Hematopoietic multipotent progenitor cell (in vitro differentiated cells): ENCODE measurements at places on chromosomes 6 and 20.
A peak's percentile ranks its signal among the peaks of the same experiment; 100 is the strongest.

GRCh38 chr6:167702241-167702827, 124.4 kb upstream of the AFDN start:
- peak; percentile 52 for DNase-seq

- no peak for DNase-seq
Measured at GRCh38 chr6:32081168-32081990, 27.8 kb downstream of the TNXB start.

DNA sequence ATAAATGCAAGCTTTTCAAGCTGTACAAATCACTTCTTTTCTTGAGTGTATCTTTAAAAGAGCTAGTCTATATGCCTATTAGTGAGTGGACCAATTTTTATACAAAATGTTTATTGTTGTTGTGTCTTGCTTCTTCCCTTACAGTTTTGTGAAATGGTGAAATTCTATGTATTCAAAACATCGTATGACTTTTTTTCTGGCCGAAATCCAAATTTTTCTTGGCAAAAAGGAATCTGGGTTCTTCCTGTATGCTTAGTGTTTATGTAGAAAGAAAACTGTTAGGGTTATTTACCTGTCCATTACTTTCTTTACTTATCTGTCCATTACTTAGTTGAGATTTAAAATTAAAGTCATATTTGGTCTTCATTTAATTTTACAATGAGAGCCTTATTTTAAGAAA, 153.9 kb downstream of the MMS22L start:
- no peak for DNase-seq

- DNase-seq: no peak
Measured at GRCh38 chr6:138025528-138025978, 81.7 kb downstream of the PERP start.

GRCh38 chr6:143759666-143760065, 81.9 kb downstream of the PHACTR2 start:
- no peak for DNase-seq

DNA sequence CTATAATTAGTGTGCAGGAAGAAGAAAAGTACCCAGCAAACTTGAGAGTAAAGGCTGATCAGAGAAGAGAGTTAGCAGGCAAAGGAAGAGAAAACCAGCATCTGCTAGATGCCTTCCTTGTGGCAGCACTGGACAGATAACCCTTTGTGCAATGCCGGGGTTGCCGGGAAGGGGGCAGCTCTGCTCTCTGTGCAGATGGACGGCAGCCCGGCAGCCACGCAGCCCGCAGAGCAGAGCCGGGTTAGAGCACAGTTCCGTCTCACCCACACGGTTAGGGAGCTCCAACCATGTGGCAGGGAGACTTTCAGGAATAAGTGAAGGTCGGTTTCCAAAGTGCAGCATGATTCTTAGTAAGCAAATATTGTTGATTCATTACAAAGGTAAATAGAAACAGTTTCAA, 80.0 kb upstream of the RPS6KA2 start:
- DNase-seq: peak; percentile 41

DNA sequence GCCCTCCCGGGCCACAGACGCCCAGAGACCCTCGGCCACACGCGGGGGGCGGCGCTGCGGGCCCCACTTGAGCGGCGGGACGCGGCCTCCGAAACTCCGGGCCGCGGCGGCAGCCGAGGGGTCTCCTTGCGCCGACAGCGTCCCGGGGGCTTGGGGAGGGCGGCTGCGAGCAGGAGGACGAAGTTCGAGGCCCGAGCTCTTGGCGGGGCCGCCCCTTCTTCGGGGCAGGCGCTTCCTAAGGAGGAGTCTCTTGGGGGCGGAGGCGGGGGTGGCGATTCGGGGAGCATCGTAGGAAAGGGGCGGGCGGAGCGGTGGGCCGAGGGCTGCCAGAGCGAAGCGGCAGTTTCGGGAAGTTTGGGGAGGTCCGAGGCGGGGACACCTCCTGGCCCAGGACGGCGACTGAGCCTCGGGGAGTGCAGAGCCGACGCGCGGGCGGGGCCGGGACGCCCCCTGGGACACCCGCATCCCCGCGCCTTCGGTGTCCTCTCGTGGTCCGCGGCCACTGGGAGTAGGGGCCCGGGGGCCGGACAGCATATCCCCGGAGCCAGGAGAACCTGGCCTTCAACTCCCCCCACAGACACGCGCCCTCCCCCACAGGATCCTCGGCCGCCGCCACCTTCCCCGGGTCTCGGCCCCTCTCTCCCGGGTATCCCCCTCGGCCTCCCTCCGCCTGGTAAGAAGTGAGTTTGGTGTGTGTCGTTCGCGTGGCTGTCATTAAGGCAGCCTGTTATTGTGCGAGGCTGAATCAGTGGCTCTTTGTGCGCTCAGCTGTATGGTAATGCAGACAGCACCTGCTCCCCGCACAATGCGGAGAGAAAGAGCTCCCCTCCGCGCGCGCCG, 613 bp upstream of the DLL1 start:
- peak; percentile 54 for DNase-seq

- DNase-seq: no peak
Measured at GRCh38 chr6:168371185-168371584, 51.6 kb upstream of the DACT2 start.

DNA sequence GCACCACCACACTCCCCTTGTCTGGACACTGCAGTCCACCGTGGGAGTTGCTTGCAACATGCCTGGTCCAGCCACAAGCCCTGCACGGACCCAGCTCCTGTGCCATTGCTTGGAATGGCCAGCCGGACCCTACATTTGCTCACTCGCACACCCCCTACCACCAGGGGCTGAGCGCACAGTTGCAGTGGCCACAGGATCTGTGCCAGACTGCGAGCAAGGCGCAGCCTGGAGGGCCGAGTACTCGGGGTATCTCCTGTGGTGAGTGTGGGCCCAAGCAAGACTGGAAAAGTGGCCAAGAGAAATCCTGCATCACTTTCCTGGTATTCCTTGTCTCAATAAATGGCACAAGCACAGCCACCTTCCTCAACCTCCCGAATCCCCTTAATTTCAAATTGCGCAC, 85.4 kb upstream of the SAMD5 start:
- DNase-seq: no peak

GRCh38 chr6:14945461-14946185, 300.2 kb upstream of the JARID2 start:
- DNase-seq: no peak

DNA sequence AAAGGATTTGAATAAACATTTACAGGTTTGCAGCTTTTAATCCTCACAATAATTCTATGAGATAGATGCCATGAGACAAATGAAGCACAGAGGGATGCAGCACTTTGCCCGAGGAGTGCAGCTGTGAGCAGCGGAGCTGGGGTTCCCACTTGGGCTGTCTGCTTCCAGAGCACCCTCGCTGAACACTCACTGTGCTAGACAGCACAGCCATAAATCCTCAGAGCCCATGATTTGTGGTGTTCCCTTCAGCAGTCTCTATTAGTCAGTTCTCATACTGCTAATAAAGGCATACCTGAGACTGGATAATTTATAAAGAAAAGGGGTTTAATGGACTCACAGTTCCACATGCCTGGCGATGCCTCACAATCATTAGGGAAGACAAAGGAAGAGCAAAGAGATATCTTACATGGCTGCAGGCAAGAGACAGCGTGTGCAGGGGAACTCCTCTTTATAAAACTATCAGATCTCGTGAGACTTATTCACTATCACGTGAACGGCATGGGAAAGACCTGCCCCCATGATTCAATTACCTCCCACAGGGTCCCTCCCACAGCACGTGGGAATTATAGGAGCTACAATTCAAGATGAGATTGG, 25.3 kb upstream of the CTAGE9 start:
- DNase-seq: no peak

- DNase-seq: no peak
Measured at GRCh38 chr20:11791835-11792567, 125.7 kb upstream of the BTBD3 start.

DNA sequence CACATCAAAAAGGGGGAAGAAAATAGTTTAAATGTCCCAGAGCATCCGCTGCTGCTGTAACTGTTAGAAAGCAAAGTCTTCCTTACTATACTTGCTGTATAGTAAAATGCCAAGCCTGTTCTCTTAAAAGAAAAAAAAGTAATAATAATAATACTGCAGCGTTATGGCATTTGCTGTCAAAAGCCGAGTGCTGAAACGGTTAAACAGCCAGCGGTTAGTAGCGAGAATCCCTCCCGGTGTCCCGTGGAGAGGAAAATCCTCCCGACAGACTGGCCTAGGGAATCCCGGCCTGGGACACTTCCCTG, 19.5 kb upstream of the NFATC2 start:
- DNase-seq: no peak

GRCh38 chr20:63021356-63022321, 14.9 kb upstream of the BHLHE23 start:
- DNase-seq: no peak

DNA sequence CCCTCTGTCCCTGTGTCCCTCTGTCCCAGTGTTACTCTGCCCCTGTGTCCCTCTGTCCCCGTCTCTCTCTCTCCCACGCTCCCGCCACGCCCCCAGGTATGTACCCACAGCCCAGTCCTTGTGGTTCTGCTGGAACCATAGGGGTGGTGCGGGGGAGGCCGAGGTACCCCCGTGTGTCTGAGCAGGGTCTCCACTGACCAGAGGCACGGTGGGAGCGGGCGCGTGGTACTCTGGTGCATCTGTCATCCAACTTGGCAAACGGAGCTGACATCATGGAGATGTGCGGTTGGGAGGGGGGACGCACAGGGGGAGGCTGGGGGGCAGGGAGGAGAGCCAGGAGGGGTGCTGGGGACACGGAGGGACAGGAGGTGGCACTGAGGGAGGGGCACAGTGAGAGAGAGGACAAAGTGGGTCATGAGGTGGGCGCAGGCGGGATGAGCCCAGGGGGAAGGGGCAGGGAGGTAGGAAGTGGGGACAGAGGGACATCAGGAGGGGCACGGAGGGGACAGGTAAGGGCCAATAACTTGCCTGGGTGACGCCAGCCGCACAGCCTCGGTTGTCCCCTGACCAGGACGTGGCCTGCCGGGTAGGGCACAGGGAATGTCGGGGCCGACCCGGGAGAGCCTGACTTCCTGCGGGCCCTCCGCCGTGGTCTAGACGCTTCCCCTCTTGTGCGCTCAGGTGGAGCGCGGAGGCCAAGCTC, 163.6 kb upstream of the PDE10A start:
- no peak for DNase-seq

DNA sequence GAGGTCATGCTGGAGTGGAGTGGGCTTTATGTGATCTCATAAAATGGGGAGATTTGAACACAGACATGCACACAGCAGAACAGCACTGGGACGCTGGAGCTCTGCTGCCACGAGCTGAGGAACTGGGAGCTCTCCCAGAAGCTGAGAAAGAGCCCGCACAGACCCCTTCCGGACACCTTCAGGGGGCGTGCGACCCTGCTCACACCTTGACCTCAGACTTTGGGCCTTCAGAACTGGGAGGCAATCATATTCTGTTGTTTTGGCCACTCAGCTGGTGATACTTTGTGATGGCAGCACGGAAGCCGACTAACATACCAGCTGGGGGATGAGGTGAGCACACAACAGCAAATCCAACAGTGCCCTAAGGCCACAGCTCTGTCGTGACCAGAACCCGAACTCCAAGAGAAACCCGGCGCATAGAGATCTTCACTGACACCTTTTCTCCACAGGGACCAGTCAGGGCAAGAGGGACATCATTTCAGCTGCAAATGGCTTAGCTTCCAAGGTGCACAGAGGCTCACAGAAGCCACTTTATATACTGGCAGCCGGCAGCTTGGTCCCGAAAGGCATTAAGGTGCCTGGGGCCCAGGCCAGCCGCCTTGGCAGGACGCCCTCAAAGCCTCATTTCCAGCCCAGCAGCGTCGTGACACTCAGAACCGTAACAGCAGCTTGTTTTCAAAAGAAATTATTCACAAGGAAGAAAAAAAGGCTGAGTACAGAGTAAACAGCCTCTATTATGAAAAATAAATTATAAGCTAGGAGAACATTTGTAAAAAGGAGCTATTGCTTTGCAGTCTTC, 89.3 kb downstream of the RNASET2 start:
- no peak for DNase-seq

DNA sequence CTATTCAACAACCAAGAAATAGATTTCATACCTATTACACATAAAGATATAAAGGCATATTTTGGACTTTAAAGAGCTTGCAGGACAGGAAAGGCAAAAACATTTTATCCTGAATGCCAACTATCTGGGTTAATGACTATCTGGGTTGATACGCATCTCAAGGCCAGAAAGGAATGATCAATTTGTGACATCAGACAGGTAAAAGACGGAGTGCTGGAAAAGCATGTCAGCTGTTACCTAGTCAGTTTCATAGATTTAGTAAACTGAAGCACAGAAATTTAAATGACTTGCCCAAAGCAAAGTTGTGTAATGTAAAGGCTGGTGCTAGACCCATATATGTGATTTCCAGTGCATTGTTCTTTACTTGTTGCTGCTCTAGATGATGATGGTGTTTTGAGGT, 36.8 kb downstream of the HDAC2 start:
- no peak for DNase-seq

DNA sequence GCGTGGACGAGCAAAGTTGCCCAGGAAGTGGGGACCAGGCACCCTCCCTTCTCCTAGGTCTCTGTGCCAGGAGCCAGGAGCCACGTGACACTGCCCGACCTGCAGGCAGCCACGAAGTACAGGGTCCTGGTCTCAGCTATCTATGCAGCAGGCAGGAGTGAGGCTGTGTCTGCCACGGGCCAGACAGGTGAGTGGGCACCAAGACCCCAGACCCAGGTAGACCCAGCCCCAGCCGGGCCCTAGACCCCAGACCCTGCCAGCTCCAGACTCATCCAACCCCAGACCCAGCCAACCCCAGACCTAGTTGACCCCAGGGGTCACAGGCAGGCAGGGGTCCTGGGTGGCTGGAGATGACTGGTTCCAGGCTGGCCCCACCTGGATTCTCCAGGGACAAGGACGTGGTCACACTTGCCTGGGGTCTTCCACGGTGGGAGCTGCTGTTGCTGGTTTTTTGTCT, 21.1 kb downstream of the COL20A1 start:
- no peak for DNase-seq

DNA sequence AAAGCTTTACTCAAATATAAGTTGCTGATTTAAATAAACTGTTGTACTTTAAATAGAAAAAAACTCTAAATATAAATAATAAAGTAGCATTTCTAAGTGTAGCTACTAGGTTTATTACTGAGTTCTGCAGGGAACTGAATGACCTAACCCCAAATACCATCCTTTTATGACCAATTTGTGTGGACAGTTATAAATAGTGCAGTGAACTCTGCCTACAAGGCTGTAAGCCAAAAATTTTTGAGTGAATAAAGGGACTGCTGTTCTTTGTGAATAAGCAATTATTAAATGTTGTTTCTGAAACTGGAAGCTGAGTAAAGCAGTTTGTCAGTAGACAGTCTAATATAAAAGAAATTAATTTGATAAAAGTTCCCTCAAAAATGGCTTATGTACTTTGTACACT, 90.8 kb upstream of the ELOVL5 start:
- DNase-seq: no peak
